ENCODE measurements at places on chromosomes 11 and 22.

DNA sequence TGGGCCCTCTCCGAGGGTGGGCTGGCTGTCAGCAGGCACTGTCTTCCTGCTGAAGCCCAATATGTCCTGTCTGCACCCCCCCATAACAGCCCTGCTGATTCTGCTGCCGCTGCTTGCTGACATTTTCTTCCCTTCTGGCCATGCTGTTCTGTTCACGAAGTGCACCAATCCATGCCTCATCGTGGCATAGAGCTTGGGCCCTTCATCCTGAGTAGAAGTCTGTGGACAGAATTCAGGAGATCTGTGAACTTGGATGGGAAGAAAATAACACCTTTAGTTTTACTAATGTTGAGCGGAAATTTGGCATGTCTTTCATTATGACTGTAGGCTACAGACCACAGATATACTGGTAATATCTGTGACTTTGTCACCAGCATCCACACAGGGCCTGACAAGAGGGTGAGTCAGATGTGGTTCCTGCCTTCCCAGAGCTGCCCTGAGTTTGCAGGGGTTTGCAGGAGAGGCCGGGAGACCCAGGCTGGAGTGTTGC is 14.1 kb upstream of the KIAA0930 start:
- DNase-seq: no peak

DNA sequence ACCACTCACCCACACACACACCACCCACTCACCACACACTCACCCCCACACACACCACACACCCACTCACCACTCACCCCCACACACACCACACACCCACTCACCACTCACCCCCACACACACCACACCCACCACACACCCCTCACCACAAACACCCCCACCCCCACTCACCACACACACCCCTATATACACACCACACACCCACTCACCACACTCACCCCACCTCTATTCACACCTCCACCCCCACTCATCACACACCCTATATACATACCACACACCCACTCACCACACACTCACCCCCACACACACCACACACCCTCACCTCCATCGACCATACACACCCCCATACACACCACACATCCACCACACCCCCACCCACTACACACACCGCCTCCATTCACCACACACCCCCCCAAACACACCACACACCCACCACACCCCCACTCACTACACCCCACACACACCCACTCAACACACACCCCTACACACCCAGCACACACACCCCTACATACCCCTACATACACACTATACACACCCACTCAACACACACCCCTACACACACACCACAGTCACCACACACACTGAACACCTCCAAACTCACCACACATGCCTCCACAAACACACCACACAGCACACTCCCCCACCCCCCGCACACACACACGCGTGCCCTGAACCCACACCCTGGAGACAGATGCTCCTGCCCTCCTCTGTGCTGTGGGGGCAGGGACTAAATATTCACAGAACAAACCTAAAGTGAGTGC is 19.0 kb upstream of the TTLL12 start:
- DNase-seq: no peak

DNA sequence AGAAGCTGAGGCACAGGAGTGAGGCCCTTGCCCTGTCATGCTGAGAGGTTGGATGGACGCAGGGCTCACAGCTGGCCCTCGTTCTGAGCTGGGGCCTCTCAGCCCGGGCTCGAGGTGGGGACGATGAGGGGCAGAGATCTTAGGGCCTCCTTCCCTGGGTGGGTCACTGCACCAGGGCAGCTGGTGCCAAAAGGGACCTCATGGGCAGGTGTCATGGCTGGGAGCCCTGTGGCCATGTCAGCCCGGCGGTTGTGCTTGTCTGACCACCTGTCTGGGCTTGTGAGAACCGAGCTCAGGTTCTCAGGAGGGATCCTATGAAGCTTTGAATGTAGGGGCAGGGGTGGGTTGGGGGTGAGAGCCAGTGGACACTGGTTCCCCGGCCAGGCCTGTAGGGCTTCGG is 1.8 kb upstream of the MUC6 start:
- no peak for DNase-seq

- no peak for DNase-seq
Measured at GRCh38 chr22:21103633-21104032, 57.9 kb downstream of the LRRC74B start.

- DNase-seq: no peak
Measured at GRCh38 chr11:77176996-77177395, 49.0 kb downstream of the MYO7A start.

GRCh38 chr11:25890626-25891260 is 441.2 kb upstream of the ANO3 start:
- no peak for DNase-seq

GRCh38 chr11:87871056-87871455 is 304.2 kb downstream of the RAB38 start:
- no peak for DNase-seq
